ENCODE measurements at places on chromosomes 11 and 22.

- DNase-seq = no peak
Observed at GRCh38 chr11:124724979-124725718, 14.6 kb upstream of the NRGN start.

DNA sequence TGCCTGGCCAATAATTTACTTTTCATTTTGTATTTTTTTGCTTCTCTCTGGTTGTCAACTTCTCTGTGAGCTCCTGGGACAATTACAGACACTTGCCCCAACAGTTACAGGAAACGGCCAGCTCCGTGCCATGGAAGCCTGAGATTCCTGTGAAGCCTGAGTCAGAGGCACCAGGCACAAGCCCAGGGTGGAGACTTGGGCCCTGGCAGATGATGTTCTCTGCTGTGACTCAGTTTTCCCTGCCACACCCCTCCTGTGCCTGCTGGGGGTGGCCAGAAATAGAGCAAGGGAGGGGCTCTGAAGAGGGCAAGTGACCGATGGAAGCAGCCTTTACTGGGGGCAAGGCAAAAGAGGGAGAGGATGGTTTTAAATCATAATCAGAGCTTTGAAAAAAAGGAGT lies 4.9 kb downstream of the ATP5MGL start:
- no peak for DNase-seq

GRCh38 chr22:26429458-26430286 lies 612 bp downstream of the ASPHD2 start:
- DNase-seq = no peak

- peak; percentile 31 for DNase-seq
Observed at GRCh38 chr11:64802370-64803157, 450 bp downstream of the MAP4K2 start.
